Stimulated activated CD4-positive, alpha-beta T cell treated with anti-CD3 and anti-CD28 coated beads, Interleukin-15, amount 100 ng/mL, for 1 hour (primary cell): ENCODE measurements at places on chromosomes 1 and 21.
A peak's percentile ranks its signal among the peaks of the same experiment; 100 is the strongest.

DNA sequence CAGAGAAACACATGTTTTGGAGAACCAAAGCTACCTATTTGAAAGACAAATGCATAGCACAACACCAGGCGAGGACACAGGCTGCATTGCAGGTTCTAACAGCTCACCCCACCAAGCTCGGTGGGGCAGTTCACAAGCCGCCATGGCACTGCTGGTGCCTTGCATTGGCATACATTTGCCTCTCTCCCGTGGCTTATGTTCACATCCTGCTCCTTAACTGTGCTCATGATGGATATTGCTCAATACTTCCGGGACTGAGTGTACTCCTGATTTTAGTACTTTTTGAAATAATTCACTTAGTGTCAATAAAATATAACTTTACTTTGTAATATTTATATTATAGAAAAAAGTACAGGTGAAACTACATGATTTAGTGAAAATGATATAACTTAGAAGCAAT is 1187.4 kb upstream of the NCAM2 start:
- no peak for DNase-seq

DNA sequence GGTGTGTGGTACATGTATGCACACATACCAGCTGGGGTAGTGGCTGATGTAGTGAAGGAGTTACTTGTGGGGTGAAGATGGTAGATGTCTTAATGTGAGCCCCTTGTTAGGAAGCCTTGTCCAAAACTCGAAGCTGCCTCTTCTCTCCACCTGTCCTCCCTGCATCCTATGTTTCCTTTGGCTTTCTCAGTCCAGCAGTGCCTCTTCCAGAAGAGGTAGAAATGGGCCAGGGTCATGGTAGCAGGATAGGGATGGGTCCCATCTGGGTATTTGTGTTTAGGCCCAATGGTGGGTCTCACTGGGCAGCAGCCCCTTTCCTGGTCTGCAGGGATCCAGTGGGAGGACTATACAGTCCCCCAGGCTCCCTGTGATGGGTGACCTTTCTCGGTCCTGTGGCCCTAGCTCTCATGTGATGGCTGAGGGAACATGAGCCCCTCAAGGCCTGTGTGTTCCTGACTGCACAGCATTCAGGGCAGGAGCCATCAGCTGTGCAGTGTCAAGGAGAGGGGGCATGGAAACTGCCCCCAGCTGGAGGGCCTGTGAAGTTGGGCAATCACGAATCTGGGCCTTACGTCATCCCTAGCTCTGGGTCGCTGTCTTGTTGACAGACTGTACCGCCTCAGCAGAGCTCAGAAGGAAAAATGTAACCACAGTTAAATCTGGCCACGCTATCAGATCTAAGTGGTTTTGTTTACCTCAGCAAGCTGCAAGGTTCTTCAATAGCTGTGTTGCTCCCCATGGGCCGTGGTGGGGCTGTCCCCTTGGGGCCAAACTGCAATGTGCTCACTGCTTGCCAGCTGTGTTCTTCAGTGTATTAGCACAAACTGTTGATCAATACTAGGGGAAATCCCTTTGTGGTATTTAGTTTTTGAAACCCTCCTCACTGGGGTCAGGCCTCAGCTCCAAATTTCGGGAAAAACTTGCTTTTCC is 82.7 kb downstream of the NOS1AP start:
- no peak for DNase-seq

DNA sequence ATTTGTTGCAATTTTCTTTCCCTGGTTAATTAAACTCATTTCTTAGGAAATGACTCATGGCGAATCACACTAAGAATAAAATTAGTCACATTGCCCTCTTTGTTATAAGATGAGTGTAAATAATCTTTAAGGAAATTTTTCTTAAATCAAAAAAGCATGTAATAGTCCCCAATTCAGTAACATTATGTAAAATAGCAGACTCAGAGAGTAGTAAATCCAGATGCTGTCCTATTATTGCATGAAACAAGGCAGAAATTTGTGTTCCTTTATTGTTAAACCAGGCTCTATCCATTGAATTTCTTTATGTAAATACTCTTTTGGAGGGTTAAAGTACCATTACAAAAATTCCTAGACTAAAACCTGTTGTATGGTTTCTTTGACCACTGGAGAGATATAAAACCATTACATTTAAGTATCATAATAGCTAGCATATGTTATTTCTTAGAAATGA is 154.5 kb upstream of the C1orf87 start:
- no peak for DNase-seq

DNA sequence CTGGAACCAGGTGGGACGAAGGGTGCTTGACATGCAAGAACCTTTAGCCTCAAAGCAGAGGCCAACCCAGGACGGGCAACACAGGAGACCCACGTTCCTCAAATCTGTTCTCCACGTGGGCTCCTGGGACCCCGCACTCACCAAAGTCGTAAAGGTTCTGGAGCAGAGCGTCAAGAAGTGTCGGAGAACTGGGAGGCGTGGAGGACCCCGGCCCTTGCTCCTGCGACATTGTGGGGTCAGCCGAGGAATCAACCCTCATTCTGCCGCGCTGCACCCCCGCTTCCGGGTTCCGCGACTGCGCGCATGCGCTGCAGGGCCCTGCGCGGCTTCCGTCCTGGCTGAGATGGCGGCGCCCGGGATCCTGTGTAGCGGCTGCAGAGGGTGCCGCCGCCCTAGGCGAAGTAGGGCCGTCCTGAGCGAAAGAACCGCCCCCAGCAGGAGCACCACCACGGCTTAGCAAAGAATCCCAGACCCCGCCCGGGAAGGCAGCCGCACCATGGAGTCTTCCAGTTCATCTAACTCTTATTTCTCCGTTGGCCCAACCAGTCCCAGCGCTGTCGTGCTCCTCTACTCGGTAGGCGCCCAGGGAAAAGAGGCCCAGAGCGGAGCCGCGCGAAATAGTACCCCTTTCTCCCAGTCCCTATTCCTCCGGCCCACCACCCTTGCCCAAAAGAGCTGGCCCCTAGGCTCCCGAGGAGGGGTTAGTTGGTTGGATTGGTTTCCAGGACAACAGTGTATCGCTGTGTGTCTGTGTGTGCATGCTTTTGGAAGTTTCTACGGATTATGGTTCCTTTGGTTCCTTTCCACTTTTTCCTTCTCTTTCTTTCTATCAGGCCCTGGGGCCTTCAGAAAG is at the start of gene GNPAT:
GNPAT (plus strand) TSS at position 330 of the 853 bp plus-strand sequence; CDS start at position 497, 167 bp downstream.
- DNase-seq, result peak; percentile 87

- no peak for DNase-seq
Observed at GRCh38 chr1:224333309-224333926, 3.4 kb upstream of the NVL start.

DNA sequence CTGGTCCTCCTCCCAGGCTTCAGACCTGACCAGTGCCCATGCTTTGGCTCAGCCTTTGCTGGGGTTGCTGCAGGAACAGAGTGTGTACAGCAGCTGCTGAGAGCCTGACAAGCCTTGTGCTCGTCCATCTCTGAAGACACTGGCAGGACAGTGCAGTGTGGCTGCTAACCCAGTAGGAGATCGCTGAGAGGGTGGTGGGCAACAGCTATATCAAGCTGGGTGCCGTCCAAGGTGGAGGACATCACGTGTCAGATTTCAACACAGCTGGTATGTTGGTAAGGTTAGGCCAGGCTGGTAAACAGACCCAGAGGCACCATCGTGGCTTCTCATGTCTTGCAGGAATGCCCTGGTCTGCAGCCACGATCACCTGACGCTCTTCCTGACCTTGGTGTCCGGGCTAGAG is 17.9 kb upstream of the SLC25A34 start:
- no peak for DNase-seq

GRCh38 chr21:36038701-36039497 is 21.4 kb downstream of the SETD4 start:
- DNase-seq, result no peak

DNA sequence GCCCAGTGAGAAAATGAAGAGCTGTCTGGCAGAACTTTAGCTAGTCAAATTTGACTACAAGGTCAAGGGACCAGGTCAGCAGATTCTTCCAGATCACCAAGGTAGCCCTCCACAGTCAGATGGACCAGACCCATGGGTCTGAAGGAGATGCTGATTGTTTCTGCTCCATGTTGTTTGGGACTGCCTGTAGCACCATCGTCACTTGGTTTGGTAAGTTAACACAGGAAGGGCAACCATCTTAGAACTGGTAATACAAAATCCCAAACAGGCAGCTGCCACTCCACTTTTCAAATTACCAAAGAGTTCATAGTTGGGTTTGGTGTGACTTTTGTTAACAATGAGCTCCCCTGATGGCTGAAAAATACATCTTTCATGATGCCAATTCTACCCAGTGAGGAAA is 9.0 kb downstream of the ITPKB start:
- no peak for DNase-seq

- DNase-seq, result no peak
Observed at GRCh38 chr1:16617114-16617631, 3.8 kb upstream of the NBPF1 start.

DNA sequence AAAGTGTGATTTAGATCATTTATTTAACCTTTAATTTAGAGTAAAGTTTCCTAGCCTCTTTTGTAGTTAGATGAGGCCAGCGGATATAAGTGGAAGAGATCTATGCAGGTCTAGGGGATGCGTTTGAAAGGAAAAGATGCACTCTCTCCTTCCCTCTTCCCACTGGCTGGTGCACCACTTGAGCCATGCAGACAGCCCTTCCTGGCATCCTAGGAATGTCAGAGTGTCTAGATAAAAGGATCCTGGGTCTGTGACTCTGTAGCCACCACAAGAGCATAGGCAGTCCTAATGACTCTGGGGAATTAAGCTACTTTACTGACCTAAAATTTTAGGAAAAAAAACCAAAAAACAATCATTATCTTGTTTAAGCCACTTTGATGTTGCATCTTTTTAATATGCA is 16.0 kb upstream of the STUM start:
- DNase-seq, result no peak

DNA sequence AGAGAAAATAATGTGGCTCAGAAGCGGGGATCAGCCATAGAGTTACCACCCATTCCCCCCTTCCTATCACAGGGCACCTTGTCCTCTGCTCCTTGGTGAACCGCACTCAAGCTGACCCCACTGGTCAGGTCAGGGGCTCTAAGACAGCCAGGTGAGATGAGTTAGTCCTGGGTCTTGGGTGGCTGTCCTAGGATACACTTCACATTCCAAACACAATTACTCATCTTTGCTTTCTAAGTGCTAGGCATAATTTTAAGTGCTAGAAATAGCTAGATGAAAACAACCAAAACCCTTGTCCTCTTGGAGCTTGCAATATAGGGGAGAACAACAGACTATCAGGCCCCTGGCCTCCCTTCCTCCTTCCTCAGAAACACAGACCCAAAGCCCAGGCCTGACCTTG is 7.8 kb upstream of the MUTYH start:
- DNase-seq, result no peak

DNA sequence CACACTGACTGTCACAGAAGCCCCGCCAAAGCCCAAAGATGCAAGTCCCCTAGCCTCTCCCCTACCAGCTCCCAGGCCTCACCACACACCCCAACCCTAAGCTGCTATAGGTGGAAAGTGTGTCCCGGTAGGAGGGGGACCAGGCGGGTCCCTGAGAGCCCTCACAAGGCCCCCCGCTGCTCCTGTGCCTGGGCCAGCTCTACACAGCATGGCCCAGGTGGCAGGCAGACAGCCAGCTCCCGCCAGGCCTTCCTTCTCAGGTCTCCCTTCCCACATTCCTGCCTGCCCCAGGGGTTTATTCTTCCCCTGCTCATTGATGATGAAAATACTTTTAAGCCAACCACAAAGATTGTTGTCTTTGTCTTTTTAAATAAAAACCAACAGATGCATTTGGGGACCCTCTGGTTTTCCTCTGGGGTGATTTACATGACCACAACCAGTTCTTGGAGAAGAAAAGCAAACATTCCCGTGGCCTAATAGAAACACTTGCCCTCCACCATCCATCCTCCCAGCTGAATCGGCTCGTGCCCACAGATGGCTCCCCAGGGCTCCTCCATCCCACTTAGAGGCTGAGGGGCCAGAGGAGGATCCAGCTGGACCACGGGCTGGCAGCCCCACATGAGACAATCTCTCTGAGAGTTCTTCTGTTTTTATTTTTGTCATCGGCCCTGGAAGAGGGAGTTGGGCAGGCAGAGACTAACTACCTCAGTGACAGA is 93.1 kb downstream of the DMRTB1 start:
- DNase-seq, result no peak

GRCh38 chr1:38558500-38559445 is 300.8 kb downstream of the RRAGC start:
- DNase-seq, result no peak

- DNase-seq, result no peak
Observed at GRCh38 chr1:157495285-157495684, 57.0 kb downstream of the FCRL5 start.

DNA sequence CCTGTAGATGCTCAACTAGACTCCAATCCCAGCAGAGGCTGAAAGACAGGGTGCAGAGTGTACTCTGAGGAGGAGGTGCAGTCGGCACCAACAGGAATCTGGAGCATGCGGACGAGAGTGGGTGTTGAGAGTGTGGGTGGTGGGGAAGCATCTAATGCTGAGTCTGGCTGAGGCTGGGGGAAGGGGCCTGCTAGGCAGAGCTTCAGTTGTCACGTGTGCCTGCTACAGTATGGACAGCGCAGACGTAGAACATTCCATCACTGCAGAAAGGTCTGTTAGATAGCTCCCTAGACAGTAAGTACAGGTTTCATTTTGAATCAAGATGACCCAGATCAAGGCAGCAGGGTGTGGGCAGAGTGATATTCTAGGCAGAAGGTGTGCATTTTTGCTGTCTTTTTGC is 23.1 kb downstream of the SNAP47 start:
- DNase-seq, result no peak

GRCh38 chr1:26009796-26010447 is 11.7 kb upstream of the EXTL1 start:
- DNase-seq, result no peak

DNA sequence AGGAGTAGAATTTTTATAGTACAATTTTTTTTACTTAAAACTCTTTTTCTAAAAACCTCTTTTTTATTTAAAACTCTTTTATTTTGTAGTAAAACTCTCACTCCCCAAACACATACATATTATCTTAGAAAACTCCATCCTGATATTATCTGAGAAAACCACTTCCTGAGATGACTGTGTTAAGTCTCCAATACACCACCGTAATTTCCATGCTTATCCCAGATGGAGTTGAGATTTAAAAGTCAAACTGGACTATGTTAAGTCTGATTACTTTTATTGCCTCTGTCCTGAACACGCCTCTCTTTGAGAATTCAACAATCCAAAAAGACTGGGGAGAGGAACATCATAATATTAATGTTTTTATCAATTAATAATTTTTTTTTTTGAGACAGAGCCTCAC is 3.7 kb downstream of the SEC16B start:
- no peak for DNase-seq

- DNase-seq, result no peak
Observed at GRCh38 chr1:39239968-39240367, 35.5 kb downstream of the MACF1 start.
